ENCODE measurements at places on chromosomes 5 and 9.
A peak's percentile ranks its signal among the peaks of the same experiment; 100 is the strongest.

DNA sequence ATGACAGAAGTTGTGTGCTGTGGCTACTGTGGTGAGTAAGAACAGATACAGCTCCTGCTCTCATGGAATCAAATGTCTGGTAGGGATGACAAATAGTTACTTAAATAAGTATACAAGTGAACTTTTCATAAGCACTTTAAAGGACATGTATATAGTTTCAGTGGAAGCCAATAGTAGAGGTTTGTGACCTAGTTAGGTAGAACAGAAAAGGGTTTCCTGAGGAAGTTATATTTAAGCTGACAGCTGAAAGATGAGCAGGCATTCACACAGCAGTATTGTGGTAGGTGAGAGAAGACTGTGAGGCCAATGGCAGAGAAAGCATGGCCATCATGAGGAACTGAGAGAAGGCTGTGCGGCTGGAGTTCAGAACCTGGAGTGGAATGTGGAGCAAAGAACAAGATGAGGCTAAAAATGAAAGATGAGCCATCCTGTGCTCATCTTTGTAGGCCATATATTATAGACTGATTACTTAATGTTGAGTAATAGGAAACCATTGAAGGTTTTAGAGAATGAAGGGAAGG lies 15.4 kb downstream of the FAM174A start:
- peak; percentile 26 for DNase-seq

DNA sequence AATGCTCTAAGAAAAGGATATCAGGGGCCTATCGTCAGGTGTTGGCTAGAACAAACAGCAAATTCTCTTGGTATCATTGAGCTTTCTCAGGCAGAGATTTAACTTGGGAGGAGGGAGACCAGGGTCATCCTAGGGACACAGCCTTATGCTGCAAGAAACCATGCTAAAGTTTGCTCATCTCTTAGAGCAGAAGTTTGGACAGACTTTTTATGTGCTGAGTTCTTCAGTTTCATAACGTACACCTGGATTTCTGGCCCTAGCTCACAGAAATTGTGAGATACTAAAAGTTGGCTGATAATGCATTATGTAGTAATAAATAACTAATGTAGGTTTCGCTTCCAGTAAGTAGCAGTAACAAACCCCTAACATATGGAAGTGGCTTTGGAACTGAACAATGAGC lies 1359.8 kb upstream of the CDH9 start:
- no peak for DNase-seq

- DNase-seq, result no peak
These were observed 203.4 kb downstream of the SYK start for GRCh38 chr9:91004992-91005391.

DNA sequence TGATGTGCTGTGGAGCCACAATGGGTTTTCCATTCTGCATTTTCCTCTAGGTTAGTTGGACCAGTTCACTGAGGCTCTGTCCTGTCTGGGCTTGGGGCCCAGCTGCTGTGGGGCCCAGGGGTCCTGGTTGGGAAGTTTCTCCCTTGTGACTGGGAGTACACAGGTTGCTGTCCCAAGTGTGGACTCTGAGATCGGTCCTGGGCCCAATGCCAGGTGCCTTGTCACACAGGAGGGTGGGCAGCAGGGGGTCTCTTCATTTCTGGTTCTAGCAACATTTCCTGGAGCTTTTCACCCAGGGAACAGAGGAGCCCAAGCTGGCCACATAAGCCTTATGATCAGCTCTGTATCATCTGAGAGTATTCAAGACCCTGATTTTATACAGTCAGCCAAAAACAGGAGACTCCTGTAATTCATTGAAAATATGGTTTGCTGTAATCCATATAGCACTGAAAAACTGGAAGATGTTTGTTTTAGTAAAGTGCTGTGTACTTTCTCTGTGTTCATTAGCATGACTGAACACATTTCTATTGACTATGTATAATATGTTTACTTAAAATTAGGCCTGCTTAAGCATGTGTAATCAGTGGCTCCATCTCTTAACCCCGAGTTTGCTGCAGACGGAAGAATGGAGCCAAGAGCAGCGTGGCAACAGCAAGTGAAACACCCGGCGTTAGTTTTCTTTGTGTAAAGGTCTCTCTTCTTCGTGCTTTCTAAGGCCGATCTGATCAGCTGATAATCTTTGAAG lies 62.5 kb downstream of the MVB12B start:
- no peak for DNase-seq

GRCh38 chr9:82490019-82490499 lies 501.5 kb downstream of the SPATA31D1 start:
- DNase-seq, result peak; percentile 86

DNA sequence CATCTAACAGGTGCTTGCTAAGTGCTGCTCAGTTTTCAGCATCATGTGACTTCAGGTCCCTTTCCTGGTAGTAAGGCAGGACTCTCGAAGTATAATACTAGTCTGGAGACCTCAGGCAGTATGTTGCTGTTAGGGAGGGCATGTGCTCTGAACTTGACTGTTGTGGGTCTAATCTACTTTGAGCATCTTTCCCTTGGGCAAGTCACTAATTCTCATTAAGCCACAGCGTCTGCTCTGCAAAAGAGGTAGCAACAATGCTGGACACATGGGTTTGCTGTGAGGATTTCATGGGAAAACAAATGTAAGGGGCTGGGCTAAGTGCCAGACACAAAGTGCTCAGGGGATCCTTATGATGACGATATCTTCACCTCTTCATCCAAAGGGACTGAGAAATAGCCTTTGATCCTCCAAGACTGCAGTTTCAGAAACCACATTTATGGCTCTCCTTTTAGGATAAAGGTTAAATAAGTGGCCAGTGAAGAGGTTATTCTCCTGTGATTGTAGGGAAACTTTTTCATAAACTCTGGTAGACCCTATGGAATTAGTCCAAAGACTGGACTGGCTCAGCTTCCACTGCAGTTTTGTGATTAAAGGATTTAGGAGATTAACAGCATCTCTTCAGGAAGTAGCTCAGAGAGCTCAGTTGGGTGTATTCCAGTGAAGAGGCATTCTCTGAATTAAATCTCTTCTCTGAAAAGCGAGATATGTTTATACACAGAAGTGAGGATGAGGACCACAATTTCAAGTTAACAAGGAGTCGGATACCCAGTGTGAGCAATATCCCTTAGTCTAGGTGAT lies 216.6 kb downstream of the SGCD start:
- DNase-seq, result no peak

- peak; percentile 70 for DNase-seq
These were observed 69.0 kb upstream of the FAM169A start for GRCh38 chr5:74934949-74935751.

DNA sequence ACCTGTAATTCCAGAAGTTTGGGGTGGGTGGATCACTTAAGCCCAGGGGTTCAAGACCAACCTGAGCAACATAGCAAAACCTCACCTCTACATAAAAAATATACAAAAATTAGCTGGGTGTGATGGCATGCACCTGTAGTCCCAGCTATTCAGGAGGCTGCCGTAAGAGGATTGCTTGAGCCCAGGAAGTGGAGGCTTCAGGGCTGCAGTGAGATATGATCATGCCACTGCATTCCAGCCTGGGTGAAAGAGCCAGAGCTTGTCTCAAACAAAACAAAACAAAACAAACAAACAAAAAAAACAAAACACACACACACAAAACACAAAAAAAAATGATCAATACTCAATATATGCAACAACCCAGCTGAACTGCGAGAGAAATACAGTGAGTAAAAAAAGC lies 29.5 kb upstream of the TRIM14 start:
- no peak for DNase-seq

- no peak for DNase-seq
These were observed 47.7 kb downstream of the SIL1 start for GRCh38 chr5:139150367-139150999.

- DNase-seq, result peak; percentile 83
These were observed 12.8 kb downstream of the OR1J1 start for GRCh38 chr9:122464633-122465567.

GRCh38 chr9:38057416-38058195 lies 11.4 kb downstream of the SHB start:
- DNase-seq, result no peak

GRCh38 chr5:610744-611730 lies 1.1 kb upstream of the CEP72 start:
- DNase-seq, result no peak

DNA sequence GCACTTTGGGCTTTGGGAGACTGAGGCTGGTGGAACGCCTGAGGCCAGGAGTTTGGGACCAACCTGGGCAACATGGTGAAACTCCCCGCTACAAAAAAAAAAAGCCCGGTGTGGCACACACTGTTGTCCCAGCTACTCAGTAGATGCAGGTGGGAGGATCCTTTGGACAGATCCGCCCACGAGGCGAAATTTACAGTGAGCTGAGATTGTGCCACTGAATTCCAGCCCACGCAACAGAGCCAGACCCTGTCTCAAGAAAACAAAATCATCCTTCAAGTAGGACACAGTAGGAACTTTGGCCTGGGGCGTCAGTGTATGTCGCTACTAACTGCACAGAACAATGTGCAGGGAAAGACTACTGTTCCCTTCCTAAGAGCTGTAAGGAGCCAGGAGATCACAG lies 4.8 kb downstream of the RPS14 start:
- no peak for DNase-seq
